ENCODE measurements at places on chromosomes 3 and 15.

- DNase-seq: no peak
Observed at GRCh38 chr3:132325103-132325606, 7.9 kb downstream of the ACP3 start.

GRCh38 chr3:11459186-11459824, 184.4 kb downstream of the VGLL4 start:
- no peak for DNase-seq

GRCh38 chr3:13703071-13703470, 154.1 kb downstream of the FBLN2 start:
- DNase-seq: no peak

DNA sequence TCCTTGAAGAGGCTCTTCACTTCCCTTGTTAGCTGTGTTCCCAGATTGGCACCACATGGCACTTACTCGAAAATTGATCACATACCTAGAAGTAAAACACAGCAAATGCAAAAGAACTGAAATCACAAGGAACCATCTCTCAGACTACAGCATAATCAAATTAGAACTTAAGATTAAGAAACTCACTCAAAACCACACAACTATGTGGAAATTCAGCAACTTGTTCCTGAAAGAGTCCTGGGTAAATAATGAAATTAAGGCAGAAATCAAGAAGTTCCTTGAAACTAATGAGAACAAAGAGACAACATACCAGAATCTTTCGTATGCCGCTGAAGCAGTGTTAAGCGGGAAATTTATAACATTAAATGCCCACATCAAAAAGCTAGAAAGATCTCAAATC, 566.3 kb upstream of the TGFBR2 start:
- DNase-seq: no peak

GRCh38 chr3:154184582-154184981, 63.4 kb downstream of the ARHGEF26 start:
- DNase-seq: no peak

Data from activated CD8-positive, alpha-beta memory T cell treated with anti-CD3 and anti-CD28 coated beads for 48 hours (primary cell).